ENCODE measurements at places on chromosomes 13 and 19. TPM values are rescaled to one million over a fixed set of nuclear protein-coding genes. Genes with fewer than 3 reads are reported as not detected.

DNA sequence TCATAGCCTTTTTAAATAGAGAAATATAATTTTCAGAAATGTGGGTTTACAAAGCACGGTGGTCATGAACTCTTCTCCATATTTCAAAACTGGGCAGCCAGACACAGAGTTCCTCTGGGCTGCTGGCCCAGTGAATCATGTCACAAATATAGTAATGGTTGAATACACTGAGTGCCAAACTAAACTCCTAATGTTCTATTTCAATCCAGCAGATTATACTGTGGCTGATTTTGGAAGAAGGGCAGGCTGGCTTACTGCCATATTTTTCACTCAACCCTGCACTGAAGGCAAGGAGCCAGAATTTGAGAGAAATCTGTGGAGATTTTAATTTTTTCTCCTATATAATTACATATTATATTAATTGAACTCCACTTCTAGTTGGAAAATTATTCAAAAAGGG, 17.0 kb upstream of the PRR20A start:
- no peaks in the 10 kb centered on the region for H3K36me3 ChIP-seq
- H3K27ac ChIP-seq: peak overlapping the region; percentile 68
- no peaks in the 10 kb centered on the region for H3K27me3 ChIP-seq

FFAR2 gene
- 0.22 TPM for total RNA-seq

DNA sequence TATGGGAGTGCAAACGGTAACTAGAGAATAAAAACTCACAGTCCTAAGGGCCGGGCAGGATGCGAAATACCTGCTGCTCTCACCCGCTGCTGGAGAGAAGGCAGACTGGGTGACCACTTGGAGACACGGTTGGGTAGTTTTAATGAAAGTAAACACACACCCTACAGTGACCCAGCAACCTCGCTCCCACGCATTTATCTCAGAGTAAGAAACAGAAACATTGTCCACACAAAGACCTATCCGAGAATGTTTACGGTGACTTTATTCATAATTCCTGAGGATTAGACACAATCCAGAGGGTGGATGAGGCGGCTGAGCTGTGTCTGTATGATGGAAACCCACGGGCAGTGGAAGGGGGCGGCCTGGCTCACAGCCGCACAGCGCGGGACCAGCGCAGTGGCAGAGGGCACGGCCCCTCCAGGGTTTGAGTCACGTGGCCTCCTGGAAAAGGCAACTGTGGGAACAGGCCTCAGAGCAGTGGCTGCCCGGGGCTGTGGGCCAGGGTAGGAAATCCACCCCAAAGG, 73.5 kb upstream of the C13orf46 start:
- no peak for DNase-seq
- H3K36me3 ChIP-seq: peaks cover 22% of the 10 kb centered on the region
- peak overlapping the region; percentile 51 for H3K27ac ChIP-seq
- H3K27me3 ChIP-seq: no peaks in the 10 kb centered on the region
- H3K4me3 ChIP-seq: no peak overlapping the region
- H3K4me1 ChIP-seq: peaks cover 20% of the 10 kb centered on the region

- no peak overlapping the region for H3K27ac ChIP-seq
- peaks cover 41% of the 10 kb centered on the region for H3K4me1 ChIP-seq
- peak; percentile 92 for DNase-seq
- H3K36me3 ChIP-seq: peaks cover 16% of the 10 kb centered on the region
Measured at GRCh38 chr19:3987619-3988371, 2.5 kb upstream of the EEF2 start.

POU2F2 gene
- total RNA-seq: 0.35 TPM

CLEC4G gene
- total RNA-seq: 0.13 TPM

GRCh38 chr13:34731486-34731885, 210.6 kb upstream of the NBEA start:
- H3K27me3 ChIP-seq: no peaks in the 10 kb centered on the region
- no peaks in the 10 kb centered on the region for H3K4me1 ChIP-seq

- H3K36me3 ChIP-seq: peaks cover 19% of the 10 kb centered on the region
- no peaks in the 10 kb centered on the region for H3K27me3 ChIP-seq
- peak overlapping the region; percentile 88 for H3K4me3 ChIP-seq
- DNase-seq: no peak
- peaks cover 14% of the 10 kb centered on the region for H3K4me1 ChIP-seq
Measured at GRCh38 chr19:37467608-37468090, 405 bp upstream of the ZNF569 start.

MBD3 gene
- total RNA-seq: 58.6 TPM

- H3K4me1 ChIP-seq: peaks cover 4% of the 10 kb centered on the region
- no peak for DNase-seq
- H3K4me3 ChIP-seq: no peak overlapping the region
- no peak overlapping the region for H3K27ac ChIP-seq
- peaks cover 9% of the 10 kb centered on the region for H3K27me3 ChIP-seq
Measured at GRCh38 chr19:581399-582111, 8.1 kb upstream of the HCN2 start.

ZNF426 gene
- total RNA-seq: 19.5 TPM

IGFL2 gene
- total RNA-seq: 0.09 TPM

DNA sequence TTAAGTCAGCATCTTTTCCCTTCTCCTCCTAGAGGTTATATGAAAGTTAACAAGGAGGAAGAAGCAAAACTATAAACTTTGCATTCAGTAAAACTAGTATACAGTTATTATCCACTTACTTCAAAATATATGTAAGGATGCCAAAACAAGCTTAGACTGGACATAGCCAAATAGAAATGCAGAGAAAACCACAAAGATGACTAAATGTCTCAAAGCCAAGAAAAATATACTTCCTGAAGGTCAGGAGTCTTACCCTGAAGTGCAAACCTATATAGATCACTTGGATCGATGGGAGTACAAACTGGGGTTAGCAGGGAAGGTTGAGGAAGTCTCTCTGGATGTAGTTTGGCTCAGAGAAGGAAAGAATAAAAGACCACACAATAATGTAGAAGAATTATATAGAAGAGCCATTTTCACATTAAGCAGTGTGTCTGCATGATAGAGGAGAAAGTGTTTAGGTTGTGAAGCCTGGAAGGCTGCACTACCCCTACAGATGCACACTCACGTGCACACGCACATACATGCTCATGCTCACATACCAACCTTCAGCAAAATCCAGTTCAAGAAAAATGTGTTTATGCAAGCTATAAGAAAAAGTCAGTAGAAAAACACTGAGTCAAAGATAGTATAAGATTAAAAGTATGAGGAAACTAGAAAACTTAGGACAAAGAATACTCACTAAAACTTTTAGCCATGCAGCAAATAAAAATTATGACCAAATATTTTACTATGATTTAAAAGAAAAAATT, 112.1 kb upstream of the RXFP2 start:
- no peak overlapping the region for H3K4me3 ChIP-seq
- no peaks in the 10 kb centered on the region for H3K27me3 ChIP-seq
- H3K36me3 ChIP-seq: no peaks in the 10 kb centered on the region
- peak; percentile 10 for DNase-seq

LIM2 gene
- not detected for total RNA-seq

SSC5D gene
- 20.0 TPM for total RNA-seq
